ENCODE measurements at places on chromosomes 6 and 20.

- no peak for DNase-seq
These were observed 110.5 kb downstream of the SCML4 start for GRCh38 chr6:107713563-107713962.

DNA sequence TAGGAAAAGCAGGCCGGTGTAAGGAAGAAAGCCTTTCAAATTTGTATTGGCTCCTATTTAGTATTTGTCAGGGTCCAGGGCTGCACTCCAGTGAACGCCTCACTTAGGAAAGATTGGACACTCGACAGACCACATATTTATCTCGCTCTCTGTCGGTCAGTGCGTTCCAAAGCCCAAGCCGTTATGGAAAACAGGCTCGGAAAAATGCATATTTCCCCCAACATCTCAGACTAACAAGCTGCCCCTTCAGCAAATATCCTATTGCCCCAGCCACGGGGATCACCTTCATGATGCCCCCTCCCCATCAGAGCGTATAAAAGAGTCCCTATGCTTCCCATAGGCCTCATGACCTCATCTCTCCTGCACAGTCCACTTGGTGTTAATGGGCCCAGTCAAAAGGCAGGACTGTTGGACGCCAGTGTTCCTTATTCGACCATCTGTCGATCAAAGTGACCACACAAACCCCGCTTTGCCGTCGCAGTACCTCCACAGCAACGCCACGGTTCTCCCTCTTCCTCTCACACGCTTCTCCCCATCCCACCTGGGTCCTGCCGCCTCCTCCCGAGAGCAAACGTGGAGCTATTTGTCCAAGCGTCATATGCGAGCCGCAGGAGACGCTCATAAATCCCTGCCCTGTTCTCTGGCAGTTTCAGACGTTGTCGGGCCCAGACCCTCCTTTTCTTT is 63.3 kb downstream of the NPEPL1 start:
- DNase-seq = no peak

- DNase-seq = no peak
These were observed 20.5 kb downstream of the COL20A1 start for GRCh38 chr20:63313349-63314014.

DNA sequence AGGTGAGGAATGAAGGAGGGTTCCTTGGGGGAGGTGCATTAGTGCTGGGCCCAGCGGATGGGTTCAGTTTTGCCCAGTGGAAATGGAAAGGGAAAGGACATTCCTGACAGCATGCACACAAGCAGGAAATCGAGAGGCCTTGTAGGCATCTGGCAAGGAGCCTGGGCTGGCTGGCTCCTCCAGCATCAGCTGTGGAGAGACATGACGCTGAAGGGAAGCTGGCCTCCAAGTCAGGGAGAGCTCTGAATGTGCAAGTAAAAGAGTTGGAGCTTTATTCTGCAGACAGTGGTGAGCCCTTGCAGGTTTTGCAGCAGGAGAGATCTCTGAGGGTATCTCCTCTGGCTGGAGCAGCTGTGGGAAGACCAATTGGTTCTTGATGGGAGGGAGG is 154.3 kb downstream of the MRPL14 start:
- no peak for DNase-seq

- DNase-seq = no peak
These were observed 19.3 kb downstream of the JARID2 start for GRCh38 chr6:15264902-15265761.

DNA sequence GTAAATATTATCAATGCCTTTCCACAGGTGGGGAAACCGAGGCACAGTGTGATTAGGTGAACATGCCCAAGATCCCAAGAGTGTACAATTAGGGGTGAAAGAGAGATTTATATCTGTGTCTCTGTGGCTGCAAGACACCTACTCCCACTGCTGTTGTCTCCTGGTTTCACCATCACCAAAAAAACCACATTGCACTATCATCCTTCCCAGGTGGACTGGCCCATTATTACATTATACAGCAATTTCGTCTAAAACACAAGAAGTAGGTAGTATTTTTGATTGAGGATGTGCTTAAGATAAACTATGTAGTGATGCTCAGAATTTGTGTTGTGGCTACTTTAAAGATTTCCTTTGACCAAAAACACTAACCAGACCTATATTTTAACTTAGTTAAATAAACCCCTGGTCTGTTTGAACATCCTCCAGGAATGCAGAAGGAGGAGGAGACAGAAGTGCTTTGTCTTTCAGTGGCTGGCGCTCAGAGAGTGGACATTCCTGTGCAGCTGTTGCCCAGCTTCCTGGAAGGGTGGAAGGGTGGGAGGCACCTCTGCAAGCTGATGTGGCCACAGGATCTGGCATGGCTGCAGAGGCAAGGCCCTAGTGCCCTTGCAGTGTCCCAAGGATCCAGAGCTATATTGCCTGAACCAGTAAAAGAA is 23.8 kb downstream of the DCBLD1 start:
- no peak for DNase-seq

- DNase-seq = no peak
These were observed 119.6 kb upstream of the RIMS1 start for GRCh38 chr6:71766796-71767195.

DNA sequence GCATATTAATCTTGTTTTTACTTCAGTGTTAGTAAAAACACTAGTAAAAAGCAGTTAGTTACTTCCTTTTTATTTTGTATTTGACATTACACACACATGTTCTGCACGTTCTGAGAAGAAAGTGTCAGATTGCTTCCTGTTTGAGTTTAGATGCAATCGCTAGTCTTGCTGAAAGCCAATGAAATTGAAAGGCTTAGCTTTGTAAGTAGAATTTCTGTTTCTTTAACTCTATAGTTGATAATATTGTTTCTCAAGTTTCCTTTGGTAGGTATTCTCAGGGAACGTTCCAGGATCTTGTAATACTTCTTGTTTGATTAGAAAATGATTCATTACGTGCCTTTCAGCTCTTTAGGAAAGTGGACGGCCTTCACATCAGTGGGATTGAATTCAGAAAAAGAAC is 55.0 kb downstream of the CDKAL1 start:
- DNase-seq = no peak

- no peak for DNase-seq
These were observed 9.3 kb downstream of the SLC9A8 start for GRCh38 chr20:49821870-49822331.

DNA sequence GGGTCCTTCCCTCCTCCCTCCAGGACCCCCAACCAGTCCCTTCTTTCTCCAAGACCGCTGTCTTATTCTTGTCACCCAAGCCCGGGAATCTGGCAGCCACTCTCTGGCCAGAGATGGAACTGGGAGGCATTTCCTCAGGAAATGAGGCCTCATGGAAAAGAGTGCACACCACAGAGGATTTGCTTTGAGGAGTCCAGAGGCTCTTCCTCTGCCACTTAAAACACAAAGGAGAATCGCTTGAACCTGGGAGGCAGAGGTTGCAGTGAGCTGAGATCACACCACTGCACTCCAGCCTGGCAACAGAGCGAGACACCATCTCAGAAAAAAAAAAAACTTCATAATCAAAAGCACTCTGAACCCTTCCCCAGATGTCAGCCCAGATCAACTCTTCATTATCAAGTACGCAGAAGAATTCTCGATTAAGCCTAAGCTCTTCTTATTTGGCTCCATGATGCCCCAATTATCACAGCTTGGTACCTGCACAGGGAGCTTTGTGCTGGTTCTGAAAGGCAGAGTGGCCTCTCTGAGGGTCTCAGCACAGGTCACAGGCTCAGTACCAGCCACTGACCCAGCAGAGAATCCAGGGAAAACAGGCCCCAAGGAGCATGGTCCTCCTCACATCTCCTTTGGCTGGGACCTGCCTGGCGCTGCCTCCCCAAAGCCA is 82.9 kb upstream of the MAFB start:
- DNase-seq = no peak

GRCh38 chr6:13466304-13467215 is 20.8 kb downstream of the GFOD1 start:
- DNase-seq = no peak

GRCh38 chr6:18405477-18406293 is 18.5 kb downstream of the RNF144B start:
- DNase-seq = no peak

- no peak for DNase-seq
These were observed 345.3 kb downstream of the TFAP2B start for GRCh38 chr6:51163843-51164529.

- no peak for DNase-seq
These were observed 853.8 kb downstream of the MAFB start for GRCh38 chr20:39835130-39835842.

GRCh38 chr6:96787846-96788580 is 49.3 kb downstream of the GPR63 start:
- no peak for DNase-seq

DNA sequence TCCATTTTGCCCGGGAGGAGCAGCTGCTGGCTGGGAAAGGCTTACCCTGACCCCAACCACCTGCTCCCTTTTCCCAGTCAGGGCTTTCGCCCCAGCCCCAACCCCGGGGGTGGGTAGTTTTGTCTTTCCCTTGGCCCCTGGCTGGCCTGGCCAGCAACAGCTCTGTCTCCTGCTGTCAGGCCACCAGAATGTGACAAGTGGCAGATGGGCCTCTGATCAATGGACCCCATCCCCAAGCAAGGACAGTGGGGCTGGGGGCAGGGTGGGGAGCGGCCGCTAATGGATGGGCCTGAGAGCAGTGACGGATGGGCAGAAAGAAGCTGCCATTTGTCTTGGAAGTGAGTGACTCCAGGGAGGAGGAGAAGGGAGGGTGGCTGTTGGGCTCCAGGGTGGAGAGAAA is 121.6 kb downstream of the DHX35 start:
- DNase-seq = no peak

DNA sequence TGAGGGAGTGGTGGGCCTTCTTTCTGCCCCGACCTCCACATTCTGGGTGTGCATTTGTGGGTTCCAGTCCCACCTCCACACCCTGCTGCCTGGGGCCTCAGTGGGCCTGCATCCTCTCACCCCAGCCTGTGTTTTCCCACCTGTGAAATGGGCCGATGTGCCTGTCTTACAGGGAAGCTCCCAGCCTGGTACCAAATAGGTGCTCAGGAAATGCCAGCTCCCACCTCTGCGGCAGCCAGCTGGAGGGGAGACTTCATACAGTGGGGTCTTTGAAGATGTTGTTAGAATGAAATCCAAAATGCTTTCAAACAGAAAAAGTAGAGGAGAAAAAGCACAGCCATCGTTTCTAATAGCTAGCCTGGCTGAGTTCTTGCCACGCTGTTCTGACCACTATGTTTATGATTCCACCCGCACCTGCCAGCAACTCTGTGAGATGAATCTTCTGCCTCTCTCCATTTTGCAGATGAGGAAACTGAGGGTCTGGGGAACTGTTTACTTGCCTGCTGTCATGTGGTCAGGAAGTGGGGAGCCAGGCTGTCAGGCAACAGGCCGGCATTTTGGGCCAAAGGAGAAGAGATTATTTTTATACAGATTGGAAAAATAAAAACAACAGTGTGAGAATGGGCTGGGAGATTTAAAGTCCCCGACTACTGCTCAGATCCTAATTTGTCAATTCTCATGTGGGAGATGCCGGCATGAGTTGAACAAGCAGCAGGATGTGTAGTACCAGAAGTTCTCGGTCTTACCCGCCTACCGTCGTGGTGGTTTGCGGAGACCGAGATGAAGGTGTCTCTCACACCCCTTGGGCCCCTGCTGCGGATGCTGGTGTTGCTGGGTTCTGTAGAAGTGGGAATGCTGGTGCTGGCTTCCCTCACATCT is 4.6 kb downstream of the TMEM181 start:
- DNase-seq = peak; percentile 44

GRCh38 chr6:135088281-135088680 is 33.7 kb upstream of the HBS1L start:
- DNase-seq = no peak

- no peak for DNase-seq
These were observed 67.7 kb downstream of the BCAS4 start for GRCh38 chr20:50862546-50862945.

GRCh38 chr6:151422981-151423380 is 28.9 kb downstream of the RMND1 start:
- DNase-seq = no peak
